ENCODE measurements at places on chromosomes 12 and 14. TPM values are rescaled to one million over a fixed set of nuclear protein-coding genes. Genes with fewer than 3 reads are reported as not detected.
A peak's percentile ranks its signal among the peaks of the same experiment; 100 is the strongest.

The NANOG gene
- total RNA-seq = not detected

The LMO3 gene
- total RNA-seq = not detected

The ALG10B gene
- 16.0 TPM for total RNA-seq

The PHC1 gene
- total RNA-seq = 7.9 TPM

The ZBTB1 gene
- total RNA-seq = 45.4 TPM

The RABGGTA gene
- total RNA-seq = 51.1 TPM

DNA sequence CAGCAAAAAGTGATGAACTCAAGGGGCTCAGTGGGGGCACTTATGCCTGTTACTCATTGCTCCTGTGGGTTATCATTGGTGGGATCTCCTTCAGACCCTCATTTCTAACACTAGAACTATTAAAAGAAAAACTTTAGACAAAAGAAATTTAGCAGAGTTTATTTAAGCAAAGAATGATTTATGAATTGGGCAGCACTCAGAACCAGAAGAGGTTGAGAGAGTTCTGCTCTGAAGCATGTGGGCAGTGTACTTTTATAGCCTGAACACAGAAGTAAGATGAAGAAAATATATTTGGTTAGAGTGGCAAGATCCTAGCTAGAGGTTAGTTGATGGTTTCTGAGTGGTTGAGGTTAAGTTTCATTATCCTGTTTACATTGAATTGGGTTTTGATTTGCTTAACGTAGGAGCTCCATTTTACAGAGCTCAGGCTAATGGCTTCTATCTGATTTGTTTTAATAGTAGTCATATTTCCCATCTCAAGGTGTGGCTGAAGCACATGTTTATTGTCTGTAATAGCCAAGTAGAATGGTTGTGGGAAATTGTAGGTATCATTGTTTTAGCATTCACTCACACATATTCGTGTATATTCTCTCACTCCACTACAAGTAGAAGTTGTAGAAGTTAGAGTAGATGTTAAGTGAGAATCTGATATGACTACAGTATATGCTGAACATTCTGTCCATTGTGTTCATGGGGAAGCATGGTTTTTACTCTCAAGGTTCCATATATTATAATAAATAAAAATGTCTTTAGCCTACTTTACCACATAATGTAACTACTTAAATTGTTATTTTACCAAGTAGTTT lies 27.6 kb downstream of the LEMD3 start:
- no peak for DNase-seq
- peak overlapping the region; percentile 48 for H3K4me3 ChIP-seq
- H3K36me3 ChIP-seq = peaks cover 66% of the 10 kb centered on the region
- H3K4me1 ChIP-seq = peaks cover 45% of the 10 kb centered on the region
- no peaks in the 10 kb centered on the region for H3K27me3 ChIP-seq
- H3K27ac ChIP-seq = peak overlapping the region; percentile 71

GRCh38 chr12:122203301-122204166 lies at the start of gene B3GNT4:
TSS of gene B3GNT4 (plus strand) at chr12:122203709. CDS start at chr12:122204619, 910 bp downstream.
- peak within 1 kb of the TSS; percentile 85 for H3K4me3 ChIP-seq
- H3K27ac ChIP-seq = peak within 1 kb of the TSS; percentile 17
- H3K4me1 ChIP-seq = peaks cover 12% of the 10 kb centered on the region
- H3K36me3 ChIP-seq = peaks cover 13% of the 10 kb centered on the region
- H3K27me3 ChIP-seq = peaks cover 23% of the 10 kb centered on the region

DNA sequence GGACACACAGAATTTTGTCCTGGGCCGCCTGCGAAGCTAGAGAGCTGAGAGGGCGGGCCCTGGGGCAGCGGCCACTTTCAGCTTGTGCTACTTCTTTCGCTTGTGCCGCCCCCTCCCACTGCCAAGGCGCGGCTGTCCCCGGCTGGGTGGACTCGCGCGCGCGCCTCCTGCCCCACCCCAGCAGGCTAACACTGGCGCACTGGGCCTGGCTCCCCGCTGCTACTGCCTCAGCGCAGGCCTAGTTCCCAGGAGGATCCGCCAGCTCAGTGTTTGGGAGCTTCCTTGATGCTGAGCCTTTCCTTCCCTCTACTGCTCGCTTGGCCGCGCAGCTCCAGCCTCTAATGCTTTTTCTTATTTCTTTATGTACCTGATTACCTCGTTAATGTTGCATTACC lies 27.4 kb upstream of the METAP2 start:
- peaks cover 20% of the 10 kb centered on the region for H3K27me3 ChIP-seq
- H3K27ac ChIP-seq = no peak overlapping the region

- no peak for DNase-seq
- peak overlapping the region; percentile 98 for H3K27ac ChIP-seq
- peak overlapping the region; percentile 89 for H3K4me3 ChIP-seq
- H3K36me3 ChIP-seq = peaks cover 40% of the 10 kb centered on the region
- H3K27me3 ChIP-seq = no peaks in the 10 kb centered on the region
These were observed 303 bp downstream of the PUS7L start for GRCh38 chr12:43758247-43758727.

- DNase-seq = no peak
- no peaks in the 10 kb centered on the region for H3K36me3 ChIP-seq
- no peaks in the 10 kb centered on the region for H3K27me3 ChIP-seq
- H3K4me1 ChIP-seq = no peaks in the 10 kb centered on the region
- no peak overlapping the region for H3K4me3 ChIP-seq
These were observed 25.0 kb upstream of the GALNT9 start for GRCh38 chr12:132354211-132354981.

GRCh38 chr12:64583771-64584421 lies 26.4 kb upstream of the RASSF3 start:
- no peak for DNase-seq
- no peak overlapping the region for H3K27ac ChIP-seq
- no peaks in the 10 kb centered on the region for H3K36me3 ChIP-seq
- H3K27me3 ChIP-seq = peaks cover 6% of the 10 kb centered on the region

GRCh38 chr12:121196902-121197301 lies 13.0 kb upstream of the P2RX4 start:
- H3K27me3 ChIP-seq = no peaks in the 10 kb centered on the region
- DNase-seq = no peak
- H3K27ac ChIP-seq = peak overlapping the region; percentile 4
- H3K4me1 ChIP-seq = peaks cover 18% of the 10 kb centered on the region
- peak overlapping the region; percentile 8 for H3K4me3 ChIP-seq
- no peaks in the 10 kb centered on the region for H3K36me3 ChIP-seq

DNA sequence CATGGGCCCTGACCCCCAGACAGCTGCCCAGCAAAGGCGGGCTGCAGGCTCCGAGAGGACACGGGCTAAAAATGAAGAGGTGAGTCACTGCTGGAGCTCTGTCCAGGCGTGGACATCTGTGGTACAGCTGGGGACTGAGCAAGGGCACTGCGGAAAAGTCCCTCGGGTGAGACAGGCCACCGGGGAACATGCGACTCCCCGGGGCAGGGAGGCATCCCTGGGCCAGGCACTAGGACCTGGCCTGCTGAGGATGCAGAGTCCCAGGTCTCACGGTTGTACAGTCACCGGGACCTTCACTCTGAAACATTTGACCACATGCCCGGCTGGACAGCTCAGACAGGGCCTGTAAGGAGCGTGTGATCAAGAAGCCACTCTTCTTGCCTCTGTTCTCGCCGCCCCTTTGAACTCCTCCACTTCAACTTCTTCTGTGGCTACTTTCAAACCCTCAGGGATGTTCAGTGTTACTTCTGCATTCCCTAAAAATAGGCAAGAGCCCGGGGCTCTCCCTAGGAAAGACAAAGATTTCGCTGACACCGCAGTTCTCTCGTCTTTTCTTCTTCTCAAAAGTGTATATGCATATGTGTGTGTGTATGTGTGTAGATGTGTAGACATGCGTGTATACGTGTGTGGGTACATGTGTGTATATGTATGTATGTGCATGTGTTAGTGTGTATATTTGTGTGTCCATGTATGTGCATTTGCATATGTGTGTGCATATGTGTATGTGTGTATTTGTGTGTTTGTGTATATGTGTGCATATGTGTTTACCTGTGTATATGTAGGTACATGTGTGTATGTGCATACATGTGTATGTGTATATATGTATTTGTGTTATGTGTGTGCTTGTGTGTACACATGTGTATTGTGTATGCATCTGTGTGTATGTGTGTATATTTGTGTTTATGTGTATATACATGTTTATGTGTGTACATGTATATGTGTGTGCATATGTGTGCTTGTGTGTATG lies 5.0 kb upstream of the RFLNA start:
- no peak for DNase-seq
- H3K4me1 ChIP-seq = no peaks in the 10 kb centered on the region
- peaks cover 12% of the 10 kb centered on the region for H3K27me3 ChIP-seq
- no peak overlapping the region for H3K4me3 ChIP-seq
- no peak overlapping the region for H3K27ac ChIP-seq
- no peaks in the 10 kb centered on the region for H3K36me3 ChIP-seq

GRCh38 chr14:22338917-22339715 lies 249.9 kb downstream of the DAD1 start:
- no peak overlapping the region for H3K4me3 ChIP-seq
- H3K36me3 ChIP-seq = no peaks in the 10 kb centered on the region
- no peaks in the 10 kb centered on the region for H3K27me3 ChIP-seq
- no peaks in the 10 kb centered on the region for H3K4me1 ChIP-seq

DNA sequence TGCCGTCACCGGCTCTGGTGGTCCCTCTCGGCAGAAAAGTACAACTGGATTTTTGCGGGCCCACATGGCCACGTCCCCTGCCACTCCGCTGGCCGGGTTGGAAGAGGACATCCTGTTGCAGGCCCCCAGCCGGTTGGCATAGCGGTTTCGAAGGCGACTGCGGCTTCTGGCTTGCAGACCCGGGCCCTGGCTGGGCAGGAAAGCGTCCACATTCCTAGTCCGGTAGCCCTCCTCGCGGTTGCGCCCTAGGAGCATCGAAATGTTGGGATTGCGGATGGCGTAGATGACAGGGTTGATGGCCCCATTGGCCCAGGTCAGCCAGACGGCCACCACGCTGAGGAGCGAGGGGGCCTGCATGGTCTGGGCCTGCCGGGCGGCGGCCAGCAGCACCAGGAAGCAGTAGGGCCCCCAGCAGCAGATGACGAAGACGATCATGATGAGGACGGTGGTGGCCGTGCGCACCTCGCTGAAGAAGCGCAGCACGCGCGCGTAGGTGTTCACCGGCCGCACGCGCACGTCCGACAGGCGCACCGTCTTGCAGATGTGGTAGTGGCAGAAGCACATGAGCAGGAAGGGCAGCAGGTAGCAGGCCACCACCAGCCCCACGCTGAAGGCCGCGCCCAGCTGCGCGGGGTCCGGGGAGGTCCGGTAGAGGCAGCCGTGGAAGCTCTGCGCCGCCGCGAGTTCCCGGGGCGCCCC lies 1.2 kb downstream of the GPR135 start:
- peak overlapping the region; percentile 80 for H3K27ac ChIP-seq
- H3K4me1 ChIP-seq = peaks cover 6% of the 10 kb centered on the region
- H3K36me3 ChIP-seq = peaks cover 2% of the 10 kb centered on the region
- peaks cover 15% of the 10 kb centered on the region for H3K27me3 ChIP-seq
- no peak for DNase-seq
- H3K4me3 ChIP-seq = peak overlapping the region; percentile 86

DNA sequence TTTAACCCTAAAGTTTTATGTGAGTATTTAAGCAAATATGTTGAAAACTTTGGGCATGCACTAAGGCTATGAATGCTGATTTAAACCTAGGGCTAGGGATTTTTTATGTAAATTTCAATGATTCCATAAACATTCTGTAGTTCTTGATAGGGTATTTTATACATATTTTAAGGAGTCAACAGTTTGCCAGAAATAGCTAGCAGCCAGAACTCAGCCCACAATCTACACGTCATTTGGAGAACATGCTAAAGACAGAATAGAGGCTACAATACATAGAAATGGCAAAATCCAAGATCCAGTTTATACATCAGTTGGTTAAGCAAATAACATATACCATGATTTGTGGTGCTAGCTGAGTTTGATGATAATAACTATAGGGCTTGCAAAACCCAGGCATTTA lies 184.7 kb downstream of the TMEM117 start:
- no peak for DNase-seq
- H3K27me3 ChIP-seq = peaks cover 3% of the 10 kb centered on the region
- H3K4me3 ChIP-seq = no peak overlapping the region
- H3K27ac ChIP-seq = no peak overlapping the region
- H3K36me3 ChIP-seq = no peaks in the 10 kb centered on the region

- H3K36me3 ChIP-seq = peaks cover 4% of the 10 kb centered on the region
- H3K4me3 ChIP-seq = no peak overlapping the region
- no peak overlapping the region for H3K27ac ChIP-seq
- H3K27me3 ChIP-seq = no peaks in the 10 kb centered on the region
These were observed 41.8 kb upstream of the HIF1A start for GRCh38 chr14:61653507-61653906.

GRCh38 chr12:87671757-87672156 lies 357.4 kb downstream of the C12orf50 start:
- H3K4me1 ChIP-seq = no peaks in the 10 kb centered on the region
- no peaks in the 10 kb centered on the region for H3K36me3 ChIP-seq
- H3K27ac ChIP-seq = no peak overlapping the region
- no peaks in the 10 kb centered on the region for H3K27me3 ChIP-seq

GRCh38 chr12:1580526-1580925 lies 13.9 kb downstream of the FBXL14 start:
- peaks cover 4% of the 10 kb centered on the region for H3K36me3 ChIP-seq
- no peak overlapping the region for H3K27ac ChIP-seq
- H3K4me1 ChIP-seq = peaks cover 6% of the 10 kb centered on the region
- no peak for DNase-seq
- H3K4me3 ChIP-seq = no peak overlapping the region

- H3K36me3 ChIP-seq = no peaks in the 10 kb centered on the region
- H3K4me3 ChIP-seq = no peak overlapping the region
- DNase-seq = peak; percentile 77
- peaks cover 36% of the 10 kb centered on the region for H3K4me1 ChIP-seq
- H3K27me3 ChIP-seq = peaks cover 57% of the 10 kb centered on the region
These were observed 16.0 kb upstream of the OR6S1 start for GRCh38 chr14:20657216-20658211.

DNA sequence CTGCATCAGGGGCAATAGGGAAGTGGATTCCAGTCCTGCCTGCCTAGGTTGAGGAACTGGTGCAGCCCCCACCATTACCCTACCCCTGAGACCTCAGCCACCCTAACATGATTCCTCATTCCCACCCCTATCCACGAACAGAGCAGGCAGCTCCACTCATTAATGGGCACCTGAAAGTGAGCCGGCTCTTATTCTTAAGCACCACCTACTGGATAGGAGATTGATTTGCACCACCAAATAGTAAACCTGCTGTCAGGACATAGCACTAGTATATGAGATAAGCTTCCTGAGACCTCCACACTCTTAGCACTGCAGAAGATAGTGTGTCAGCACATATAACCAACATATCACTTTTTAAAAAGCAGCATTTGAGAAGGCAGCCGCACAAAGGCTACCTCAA lies 573.2 kb downstream of the SOX5 start:
- no peaks in the 10 kb centered on the region for H3K36me3 ChIP-seq
- no peak overlapping the region for H3K4me3 ChIP-seq
- DNase-seq = no peak
- H3K4me1 ChIP-seq = no peaks in the 10 kb centered on the region
- no peak overlapping the region for H3K27ac ChIP-seq

- H3K36me3 ChIP-seq = peaks cover 6% of the 10 kb centered on the region
- peaks cover 9% of the 10 kb centered on the region for H3K4me1 ChIP-seq
- H3K4me3 ChIP-seq = no peak overlapping the region
- DNase-seq = no peak
- H3K27ac ChIP-seq = no peak overlapping the region
- H3K27me3 ChIP-seq = no peaks in the 10 kb centered on the region
These were observed 71.0 kb downstream of the SLC25A47 start for GRCh38 chr14:100393906-100394732.

- no peaks in the 10 kb centered on the region for H3K27me3 ChIP-seq
- no peaks in the 10 kb centered on the region for H3K36me3 ChIP-seq
- DNase-seq = peak; percentile 79
- peak overlapping the region; percentile 81 for H3K27ac ChIP-seq
- H3K4me1 ChIP-seq = peaks cover 12% of the 10 kb centered on the region
These were observed 1141.2 kb upstream of the TMEM132C start for GRCh38 chr12:127125607-127126259.

Measured in activated CD4-positive, alpha-beta T cell treated with anti-CD3 and anti-CD28 coated beads, Interleukin-2, amount 10 ng/mL, durations not matched to agents 24 days and 14 days (primary cell).